ENCODE measurements at places on chromosomes 16 and 17.

- DNase-seq: no peak
Observed at GRCh38 chr17:60952747-60953146, 275.1 kb downstream of the BCAS3 start.

DNA sequence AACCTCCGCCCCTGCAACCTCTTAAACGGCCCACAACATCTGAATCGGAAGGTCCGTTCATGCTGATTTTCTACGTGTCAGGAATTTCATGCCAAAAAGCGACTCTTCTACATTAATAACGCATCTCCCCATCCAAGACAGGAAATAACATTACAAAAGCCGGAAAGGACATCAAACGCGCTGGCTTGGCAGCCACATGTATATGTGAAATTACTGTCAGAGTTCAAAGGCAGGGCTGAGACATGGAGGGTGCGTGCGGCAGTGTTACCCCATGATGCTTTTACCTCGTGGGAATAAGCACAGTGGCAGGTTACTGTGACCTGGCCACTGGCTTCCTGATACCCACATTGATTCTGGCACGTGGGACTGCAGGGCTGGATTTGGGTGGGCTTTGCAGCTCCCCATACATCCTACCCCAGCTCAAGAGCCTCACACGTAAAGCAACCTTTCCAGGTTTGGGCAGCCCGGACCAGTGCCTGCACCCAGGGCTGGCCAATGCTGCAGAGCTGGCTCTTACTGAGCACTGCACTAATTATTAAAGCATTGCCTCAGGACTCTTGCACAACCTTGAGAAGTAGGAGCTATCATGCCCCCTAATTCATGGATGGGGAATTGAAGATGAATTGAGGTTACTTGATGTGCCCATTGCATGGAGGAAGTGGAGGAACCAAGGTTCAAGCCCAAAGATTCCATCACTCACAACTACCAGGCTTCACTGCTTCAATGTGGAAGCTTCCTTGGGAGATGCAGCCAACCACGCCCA lies 120.6 kb upstream of the FOXF1 start:
- DNase-seq: no peak

- no peak for DNase-seq
Observed at GRCh38 chr16:67846063-67846319, 742 bp upstream of the NUTF2 start.

DNA sequence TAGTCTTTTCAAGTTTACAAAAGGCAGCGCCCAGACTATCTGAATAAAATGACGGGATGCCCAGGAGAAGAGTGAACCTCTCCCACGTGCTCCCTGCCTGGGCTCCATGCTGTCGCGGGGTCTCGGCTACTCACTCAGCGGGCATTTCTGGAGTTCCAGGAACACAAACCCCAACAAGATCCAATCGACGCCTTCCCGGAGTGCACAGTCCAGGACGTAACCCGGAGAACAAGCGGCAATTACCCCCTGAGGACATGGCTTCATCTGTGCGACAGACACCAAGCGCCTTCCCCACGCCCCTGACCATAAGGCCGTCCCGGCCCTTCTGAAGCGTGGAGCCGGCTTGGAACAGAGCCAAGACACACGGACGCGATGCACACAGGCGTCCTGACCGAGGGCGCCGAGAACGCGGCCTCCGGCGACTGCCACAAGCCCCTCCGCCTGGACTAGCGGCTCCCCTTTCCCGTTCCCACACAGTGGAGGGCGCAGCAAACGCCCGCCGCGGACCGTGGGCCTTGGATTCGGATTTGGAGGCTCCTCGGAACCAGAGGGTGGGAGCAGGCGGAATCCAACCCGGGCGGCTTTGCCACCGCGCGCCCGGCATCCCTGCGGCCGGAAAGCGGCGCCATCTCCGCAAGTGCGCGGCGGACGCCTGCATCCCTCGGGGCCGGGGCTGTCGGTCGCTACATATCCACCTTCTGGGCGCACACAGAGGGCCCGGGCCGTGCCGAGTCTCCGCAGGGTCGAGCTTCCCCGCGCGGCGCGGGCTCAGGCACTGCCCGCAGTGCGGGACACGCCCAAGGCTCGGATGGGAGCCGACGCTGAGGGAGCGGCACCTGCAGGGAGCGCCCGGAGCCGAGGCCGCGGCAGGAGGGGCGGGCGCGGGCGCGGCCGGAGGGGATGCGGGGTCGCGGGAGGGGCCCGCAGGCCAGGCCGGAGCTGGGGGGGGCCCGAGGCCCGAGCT lies 725 bp downstream of the ABCA3 start:
- no peak for DNase-seq

GRCh38 chr16:66309-67182 lies 5.9 kb downstream of the RHBDF1 start:
- no peak for DNase-seq

- DNase-seq: peak; percentile 58
Observed at GRCh38 chr17:17303010-17303846, at the start of gene NT5M. NT5M (plus strand) TSS chr17:17303373; CDS start chr17:17303551, 178 bp downstream.

GRCh38 chr16:49514073-49514980 lies 140.7 kb downstream of the C16orf78 start:
- DNase-seq: no peak

- no peak for DNase-seq
Observed at GRCh38 chr17:33858682-33859081, 396.4 kb upstream of the CCL2 start.

GRCh38 chr16:807347-808084 lies 7.0 kb upstream of the GNG13 start:
- peak; percentile 69 for DNase-seq

GRCh38 chr17:75242461-75243042 lies 18.9 kb downstream of the GGA3 start:
- no peak for DNase-seq

DNA sequence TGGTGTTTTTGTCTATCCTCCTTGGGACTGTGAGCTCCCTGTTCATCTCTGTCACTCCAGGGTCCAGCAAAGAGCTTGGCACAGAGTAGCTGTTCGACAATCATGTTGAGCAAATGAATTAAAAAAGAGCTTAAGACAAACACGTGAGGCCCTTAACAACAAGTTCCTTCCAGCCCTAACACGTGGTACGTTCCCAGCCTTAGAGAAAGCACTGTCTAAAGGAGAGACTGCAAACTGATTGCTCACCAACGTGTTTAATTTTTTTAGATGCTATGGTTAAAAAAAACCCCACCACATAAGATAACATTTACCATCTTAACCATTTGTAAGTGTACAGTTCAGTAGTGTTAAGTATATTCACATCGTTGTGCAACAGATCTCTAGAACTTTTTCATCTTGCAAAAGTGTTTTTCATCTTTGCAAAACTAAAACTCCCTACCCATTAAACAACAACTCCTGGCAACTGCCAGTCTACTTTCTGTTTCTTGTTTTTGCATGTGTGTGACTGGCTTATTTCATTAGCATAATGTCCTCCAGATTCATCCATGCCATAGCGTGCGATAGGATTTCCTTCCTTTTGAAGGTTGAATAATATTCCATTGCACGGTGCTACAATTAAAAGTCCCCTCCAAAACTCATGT lies 28.2 kb downstream of the LAT start:
- DNase-seq: no peak
